NCI-H2107 (cell line): ENCODE measurements at places on chromosomes 2 and 18.

- DNase-seq, result no peak
Measured at GRCh38 chr2:166419616-166419934, 43.8 kb upstream of the SCN9A start.

DNA sequence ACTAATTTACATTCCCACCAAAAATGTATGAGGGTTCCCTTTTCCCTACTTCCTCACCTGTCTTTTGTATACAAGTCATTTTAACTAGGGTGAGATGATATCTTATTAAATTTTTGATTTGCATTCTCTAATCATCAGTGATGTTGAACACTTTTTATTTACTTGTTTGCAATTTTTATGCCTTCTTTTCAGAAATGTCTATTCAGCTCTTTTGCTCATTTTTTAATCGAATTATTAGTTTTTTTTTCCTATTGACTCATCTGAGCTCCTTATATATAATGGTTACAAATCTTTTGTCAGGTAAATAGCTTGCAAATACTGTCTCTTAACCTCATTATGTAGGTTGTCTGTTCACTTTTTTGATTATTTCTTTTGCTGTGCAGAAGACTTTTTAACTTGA lies 269.4 kb downstream of the CDH19 start:
- DNase-seq, result no peak

DNA sequence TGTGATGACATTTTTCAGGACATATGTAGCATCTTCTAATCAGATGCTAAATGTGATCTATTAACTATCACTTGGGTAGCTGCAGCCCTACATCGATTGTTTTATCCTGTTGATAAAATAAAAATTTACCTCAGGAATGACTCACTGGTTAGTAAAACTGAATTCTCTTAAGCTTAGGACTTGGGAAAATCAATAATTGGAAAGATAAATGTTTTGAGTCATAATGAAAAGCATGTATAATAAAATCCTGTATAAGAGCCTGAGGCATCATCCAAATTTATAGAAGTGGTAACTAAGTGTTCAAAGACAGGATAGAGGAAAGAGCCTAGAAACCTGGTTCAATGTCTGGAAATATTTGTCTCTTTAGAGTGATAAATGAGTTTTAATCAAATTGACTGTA lies 168.1 kb upstream of the VWC2L start:
- no peak for DNase-seq

GRCh38 chr2:17845806-17846205 lies 29.5 kb downstream of the MSGN1 start:
- DNase-seq, result no peak

DNA sequence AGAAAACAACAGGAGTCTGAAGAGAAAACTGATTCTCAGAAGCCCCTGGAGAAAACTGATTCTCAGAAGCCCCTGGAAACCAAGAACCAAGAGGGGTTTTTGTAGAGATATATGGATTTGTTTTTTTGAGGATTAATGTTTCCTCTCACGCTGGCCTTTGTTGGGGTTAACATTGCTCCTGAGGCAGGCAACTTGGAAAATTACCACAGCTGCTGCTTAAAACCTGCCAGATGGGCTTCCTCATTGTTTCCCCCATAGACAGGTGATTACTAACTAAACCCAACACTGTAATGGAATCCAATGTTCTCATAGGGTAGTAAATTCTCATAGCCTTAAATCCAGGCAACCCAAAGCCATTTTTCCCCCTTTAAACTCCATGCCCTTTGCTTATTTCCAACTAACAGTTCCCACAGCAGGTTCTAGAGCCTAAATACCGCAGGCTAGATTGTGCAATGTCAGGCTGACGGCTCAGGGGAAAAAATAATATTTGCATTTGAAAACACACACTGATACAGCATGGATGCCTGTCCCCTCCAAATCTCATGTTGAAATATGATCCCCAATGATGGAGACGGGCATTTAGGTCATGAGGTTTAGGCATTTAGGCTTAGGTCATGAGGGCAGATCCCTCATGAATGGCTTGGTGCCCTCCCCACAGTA lies 272.3 kb upstream of the PKDCC start:
- no peak for DNase-seq

GRCh38 chr2:62968668-62969067 lies 82.0 kb upstream of the OTX1 start:
- no peak for DNase-seq

GRCh38 chr18:70907673-70908072 lies 618.8 kb downstream of the SOCS6 start:
- DNase-seq, result peak; percentile 43

DNA sequence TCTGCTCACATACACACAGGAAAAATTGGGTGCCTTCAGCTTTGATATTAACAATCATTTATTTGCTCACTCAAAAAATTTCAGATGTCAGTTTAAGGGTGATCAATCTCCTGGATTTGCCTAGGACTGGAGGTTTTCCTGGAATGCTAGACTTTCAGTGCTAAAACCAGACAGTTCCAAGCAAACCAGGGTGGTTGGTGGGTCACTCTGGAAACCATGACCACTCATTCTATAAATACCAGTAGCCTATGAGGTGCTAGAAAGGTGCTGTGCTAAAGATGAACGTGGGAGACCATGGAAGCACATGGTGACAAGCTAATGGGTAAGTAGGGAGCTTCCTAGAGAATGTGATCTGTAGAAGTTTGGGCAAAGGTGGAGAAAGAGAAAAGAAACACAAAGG lies 25.4 kb upstream of the STPG4 start:
- DNase-seq, result no peak

GRCh38 chr18:73768043-73768442 lies 379.6 kb downstream of the FBXO15 start:
- no peak for DNase-seq

DNA sequence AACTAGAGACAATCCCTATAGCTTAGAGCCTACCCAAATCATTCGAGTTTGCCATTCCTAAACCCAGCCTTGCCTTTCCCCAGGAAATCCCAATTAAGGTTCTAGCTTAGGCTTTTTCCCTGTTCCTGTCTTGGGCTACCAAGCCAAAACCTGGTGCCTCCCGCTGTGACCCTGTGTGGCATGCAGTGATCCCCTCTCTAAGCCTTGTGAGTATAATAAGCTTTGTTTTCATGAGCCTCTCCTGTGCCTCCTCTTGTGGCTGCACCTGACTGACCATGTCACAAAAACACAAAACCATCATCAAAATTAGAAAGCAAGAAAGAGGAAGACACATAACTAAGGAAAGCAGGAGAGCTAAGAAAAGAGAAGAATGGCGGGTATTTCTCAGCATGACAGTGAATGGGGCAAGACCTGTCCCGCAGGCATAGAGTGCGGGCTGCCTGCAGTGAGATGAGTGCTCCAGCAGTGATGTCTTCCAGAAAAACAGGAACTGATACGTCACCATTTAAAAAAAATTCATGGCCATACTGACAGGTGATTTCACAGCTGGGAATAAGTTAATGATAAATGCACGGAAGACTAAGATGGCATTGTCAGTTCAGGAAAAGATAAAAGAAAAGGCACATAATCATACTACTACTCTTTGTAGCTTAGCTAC lies 9.2 kb upstream of the PAIP2B start:
- DNase-seq, result no peak

- DNase-seq, result no peak
Measured at GRCh38 chr2:284896-285492, 2.9 kb downstream of the ALKAL2 start.

- DNase-seq, result no peak
Measured at GRCh38 chr18:38444971-38445803, 879.6 kb upstream of the CELF4 start.

GRCh38 chr2:193502363-193503035 lies 1307.8 kb upstream of the TMEFF2 start:
- DNase-seq, result no peak

DNA sequence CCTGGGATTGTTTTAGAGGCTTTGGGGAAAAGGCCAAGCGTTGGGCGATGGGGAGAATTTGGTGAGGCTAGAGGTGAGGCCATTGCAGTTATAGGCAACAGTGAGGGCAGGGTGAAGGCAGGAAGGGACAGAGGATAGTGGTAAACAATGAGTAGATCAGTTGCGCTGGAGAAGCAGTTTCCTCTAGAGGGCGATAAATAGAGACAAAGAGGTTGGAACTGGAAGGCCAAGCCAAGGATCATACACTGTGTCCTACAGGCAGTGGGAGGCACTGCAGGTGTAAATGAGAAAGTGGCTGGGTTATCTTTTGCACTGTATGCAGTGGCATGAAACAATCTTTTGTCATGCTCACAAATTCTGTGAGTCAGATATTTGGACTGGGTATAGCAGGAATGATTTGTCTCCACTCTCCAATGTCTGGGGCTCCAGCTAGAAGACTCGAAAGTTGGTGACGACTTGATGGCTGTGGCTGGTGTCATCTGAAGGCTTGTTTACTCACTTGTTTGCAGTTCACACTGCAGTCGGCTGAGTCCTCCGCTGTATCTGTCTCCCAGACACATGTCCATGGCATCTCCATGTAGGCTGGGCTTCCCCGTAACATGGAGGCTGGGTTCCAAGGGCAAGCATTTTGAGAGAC lies 82.1 kb downstream of the TNP1 start:
- no peak for DNase-seq

DNA sequence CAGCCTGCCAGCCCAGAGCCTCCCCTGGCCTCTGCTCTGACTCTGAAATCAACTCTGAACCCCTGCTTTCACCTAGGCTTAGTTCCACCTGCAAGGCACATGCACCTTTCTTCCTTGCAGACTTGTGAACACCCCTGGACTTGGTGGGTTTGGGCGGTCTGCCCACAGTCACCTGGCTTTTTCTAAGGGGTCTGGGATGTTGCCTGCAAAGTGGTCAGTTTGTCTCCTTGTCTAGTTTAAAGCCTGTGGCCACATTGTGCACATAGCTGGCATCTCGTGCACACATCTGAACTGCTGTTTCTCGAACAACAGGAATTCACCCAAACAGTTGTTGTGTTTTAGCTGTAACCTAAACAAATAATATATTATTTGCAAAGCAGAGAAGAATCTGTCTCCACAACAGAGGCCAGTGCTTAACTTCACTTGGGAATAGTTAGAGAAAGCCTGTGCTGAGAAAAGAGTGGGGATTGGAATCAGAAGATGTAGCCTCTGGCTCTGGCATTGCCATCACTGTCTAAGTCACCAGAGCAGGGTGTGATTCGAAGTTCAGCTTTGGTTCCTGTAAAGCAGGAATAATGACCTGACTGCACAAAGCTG lies 108.5 kb downstream of the TMEM18 start:
- no peak for DNase-seq

DNA sequence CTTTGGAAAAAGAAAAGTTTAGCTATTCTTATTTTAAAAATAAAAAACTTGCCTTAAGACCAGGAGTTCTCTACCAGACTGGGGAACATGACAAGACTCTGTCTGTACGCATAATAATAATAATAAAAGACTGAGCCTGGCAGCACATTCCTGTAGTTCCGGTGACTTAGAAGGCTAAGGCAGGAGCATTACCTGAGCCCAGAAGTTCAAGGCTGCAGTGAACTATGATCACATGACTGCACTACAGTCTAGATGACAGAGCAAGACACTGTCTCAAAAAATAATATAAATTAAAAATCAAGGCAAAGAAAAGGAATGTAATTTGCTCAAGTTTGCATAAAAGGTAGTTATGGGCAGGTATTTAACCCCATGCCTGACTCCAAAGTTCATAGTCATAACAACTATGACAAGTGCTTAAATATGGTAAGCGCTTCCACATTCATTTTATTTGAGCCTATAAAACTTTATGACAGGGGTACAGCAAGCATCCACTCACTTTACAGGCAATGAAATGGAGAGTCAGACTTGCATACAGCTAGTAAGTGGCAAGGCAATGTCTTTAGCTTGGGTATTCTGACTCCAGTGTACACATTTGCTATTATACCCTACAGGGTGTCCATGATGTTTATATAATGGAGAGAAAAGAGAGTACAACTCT lies 1567.8 kb upstream of the PIK3C3 start:
- no peak for DNase-seq

- DNase-seq, result no peak
Measured at GRCh38 chr18:46678785-46679399, 21.9 kb upstream of the LOXHD1 start.

DNA sequence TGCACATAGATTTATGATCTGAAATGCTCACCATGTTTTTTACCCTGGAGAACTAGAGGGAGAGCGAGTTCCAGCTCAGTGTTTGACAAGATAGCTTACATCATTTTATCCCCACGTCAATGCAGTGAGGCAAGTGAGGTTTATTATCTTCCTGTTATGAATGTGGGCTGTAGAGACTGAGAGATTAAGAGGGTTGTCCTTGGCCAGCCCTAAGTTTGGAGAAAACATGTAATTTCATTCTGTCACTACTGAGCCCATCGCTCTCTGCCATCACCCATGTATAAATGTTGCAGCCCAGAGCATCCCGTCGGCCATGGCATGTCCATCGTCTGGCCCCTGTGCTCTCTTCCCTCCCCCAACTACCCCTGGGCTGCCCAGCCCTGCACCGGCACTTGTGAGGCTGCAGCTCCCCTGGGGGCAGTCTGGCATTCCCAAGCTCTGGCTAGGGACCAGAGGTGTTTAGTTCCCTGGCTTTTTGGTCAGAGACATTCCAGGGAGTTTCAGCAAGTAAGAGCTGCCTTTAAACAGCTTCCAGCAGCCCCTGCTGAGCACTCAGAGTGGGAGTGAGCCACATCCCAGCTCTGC lies 136.7 kb downstream of the ANTXR1 start:
- no peak for DNase-seq

DNA sequence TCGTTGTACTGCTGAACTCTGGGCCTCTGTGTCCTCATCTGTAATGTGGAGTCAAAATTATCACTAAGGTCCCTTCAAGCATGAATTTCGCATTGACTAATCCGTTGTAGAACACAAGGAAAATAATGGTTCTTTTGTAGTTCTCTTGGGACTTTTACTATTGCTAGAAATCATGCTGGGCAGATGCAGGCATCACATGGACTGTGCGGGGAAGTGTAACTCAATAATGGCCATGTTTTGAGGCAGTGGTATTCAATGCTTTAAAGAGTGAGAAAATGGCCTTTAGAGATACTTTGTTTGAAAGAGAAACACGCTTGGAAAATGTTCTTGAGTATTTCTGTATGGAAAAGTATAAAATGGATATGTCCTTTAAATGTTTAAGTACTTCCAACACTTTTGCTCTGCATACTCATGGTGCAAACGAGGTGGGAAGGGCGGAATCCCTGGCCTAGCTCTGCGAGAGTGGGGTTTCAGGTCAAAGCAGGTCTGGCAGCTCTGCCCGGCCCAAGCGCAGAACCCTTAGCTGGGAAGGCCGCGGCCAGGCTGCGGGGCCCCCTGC lies 117.3 kb upstream of the MSTN start:
- DNase-seq, result no peak

GRCh38 chr2:68454719-68455118 lies 12.4 kb downstream of the FBXO48 start:
- no peak for DNase-seq

GRCh38 chr18:3889803-3890202 lies 439.8 kb downstream of the TGIF1 start:
- DNase-seq, result no peak

GRCh38 chr2:197216361-197216979 lies 94.1 kb downstream of the ANKRD44 start:
- DNase-seq, result no peak

GRCh38 chr2:67782443-67782842 lies 280.4 kb downstream of the C1D start:
- no peak for DNase-seq

- DNase-seq, result no peak
Measured at GRCh38 chr2:221070106-221070505, 502.0 kb downstream of the EPHA4 start.
